ENCODE measurements at places on chromosomes 5 and 9.

GRCh38 chr5:93225748-93226147, 355.3 kb downstream of the NR2F1-AS1 start:
- DNase-seq: no peak

DNA sequence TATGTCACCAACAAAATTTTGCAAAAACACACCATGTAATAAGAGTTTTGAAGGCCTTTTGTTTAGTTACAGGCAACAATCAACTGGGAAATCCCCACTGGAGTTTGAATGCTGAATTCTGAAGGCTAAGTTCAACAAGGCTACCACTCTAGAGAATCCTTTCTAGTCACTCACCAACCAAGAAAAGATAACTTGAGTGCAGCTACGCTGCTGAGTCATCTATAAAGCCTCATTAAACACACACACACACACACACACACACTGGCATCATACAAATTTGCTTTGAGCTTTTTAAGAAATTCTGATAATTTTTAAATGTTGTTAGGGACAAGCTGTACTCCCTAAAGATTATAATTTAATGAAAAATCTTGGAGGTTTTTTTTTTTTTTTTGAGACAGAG, 219.6 kb downstream of the DENND1A start:
- no peak for DNase-seq

- DNase-seq: peak; percentile 76
Measured at GRCh38 chr5:110376281-110376951, 350.1 kb downstream of the TMEM232 start.

GRCh38 chr5:58736214-58736613, 153.3 kb downstream of the RAB3C start:
- DNase-seq: no peak
